ENCODE measurements at places on chromosomes 13 and 19. TPM values are rescaled to one million over a fixed set of nuclear protein-coding genes. Genes with fewer than 3 reads are reported as not detected.

The FAM216B gene
- not detected for polyA plus RNA-seq

The LYPD3 gene
- 0.73 TPM for polyA plus RNA-seq

The GAPDHS gene
- polyA plus RNA-seq: not detected

The TNFRSF19 gene
- polyA plus RNA-seq: 2.6 TPM

The LRRC63 gene
- polyA plus RNA-seq: not detected

DNA sequence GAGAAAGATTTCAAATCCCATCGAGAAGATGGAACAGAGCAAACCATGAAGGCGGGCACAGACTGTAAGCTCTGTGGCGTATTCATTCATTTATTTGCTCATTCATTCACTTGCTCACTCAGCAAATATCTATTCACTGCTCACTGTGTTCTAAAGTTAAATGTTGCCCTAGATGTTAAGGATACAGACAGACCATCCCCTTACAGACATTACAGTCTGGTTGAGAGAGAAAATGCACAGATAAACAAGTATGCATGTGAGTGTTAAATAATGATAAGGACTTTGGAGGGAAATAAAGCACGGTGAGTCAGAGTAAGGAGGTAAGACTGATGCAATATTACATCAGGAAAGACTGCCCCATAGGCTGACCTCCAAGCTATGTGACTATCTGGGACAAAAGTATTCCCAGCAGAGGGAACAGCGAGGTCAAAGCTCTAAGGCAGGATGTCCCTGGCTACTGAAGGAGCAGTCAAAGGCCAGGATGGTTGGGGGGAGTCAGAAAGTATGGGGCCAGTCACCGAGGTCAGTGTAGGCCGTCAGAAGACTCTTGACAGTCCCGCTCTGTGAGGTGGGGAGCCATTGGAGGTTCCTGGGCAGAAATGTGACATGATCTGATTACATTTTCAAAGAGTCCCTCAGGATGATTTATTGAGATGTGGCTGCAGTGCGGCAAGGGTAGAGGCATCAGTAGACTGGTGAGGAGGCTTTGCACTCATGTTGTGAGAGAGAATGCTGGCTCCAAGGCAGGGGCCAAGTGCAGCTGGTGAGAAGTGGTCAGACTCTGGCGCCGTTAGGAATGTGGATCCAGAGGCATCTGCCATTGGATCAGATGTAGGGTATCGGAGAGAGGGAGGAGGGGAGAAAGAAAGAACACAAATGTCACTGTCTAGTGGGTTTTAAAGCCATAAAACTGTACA, 37.9 kb downstream of the MBNL2 start:
- no peak for DNase-seq

- DNase-seq: no peak
These were observed 190.6 kb downstream of the TUBA3C start for GRCh38 chr13:18991060-18991459.

DNA sequence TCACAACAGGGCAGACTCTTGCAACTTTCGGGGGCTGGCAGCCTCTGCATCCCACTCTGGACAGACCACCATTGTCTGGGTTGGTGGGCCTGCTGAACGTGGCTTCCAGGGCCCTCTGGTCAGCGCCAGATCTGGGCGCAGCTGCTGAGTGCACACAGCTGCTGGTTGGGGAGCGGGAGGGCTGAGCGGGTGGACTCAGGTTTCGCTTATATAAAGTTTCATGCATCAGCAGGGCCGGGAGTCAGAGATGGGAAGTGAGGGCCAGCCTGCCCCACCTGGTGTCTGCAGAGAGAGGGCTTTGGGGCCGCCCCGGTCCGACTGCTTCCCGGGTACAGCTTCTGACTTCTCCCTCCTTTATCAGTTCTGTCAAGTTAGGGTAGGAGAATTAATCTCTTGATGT, 6.9 kb downstream of the ARHGEF7 start:
- DNase-seq: no peak

- peak; percentile 58 for DNase-seq
These were observed 556.3 kb upstream of the ARGLU1 start for GRCh38 chr13:107124129-107124718.

DNA sequence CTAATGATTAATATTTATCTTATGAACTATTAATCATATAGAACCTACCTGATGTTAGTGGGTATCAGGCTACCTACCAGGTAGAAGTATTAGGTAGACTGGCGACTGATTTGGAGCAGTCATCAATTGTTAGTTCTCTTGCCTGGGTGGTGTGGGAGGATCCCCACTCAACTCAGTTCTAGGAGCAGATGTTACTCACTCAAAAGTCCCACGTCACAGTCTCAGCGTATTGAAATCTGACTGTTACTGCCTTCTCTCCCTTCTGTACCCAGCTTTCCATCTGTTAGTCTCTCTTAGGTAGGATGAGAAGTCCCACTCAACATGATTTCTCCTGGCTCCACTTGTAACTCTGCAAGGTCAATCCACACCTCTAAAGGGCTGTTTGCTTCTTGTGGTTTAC, 102.7 kb downstream of the OLFM4 start:
- DNase-seq: no peak

DNA sequence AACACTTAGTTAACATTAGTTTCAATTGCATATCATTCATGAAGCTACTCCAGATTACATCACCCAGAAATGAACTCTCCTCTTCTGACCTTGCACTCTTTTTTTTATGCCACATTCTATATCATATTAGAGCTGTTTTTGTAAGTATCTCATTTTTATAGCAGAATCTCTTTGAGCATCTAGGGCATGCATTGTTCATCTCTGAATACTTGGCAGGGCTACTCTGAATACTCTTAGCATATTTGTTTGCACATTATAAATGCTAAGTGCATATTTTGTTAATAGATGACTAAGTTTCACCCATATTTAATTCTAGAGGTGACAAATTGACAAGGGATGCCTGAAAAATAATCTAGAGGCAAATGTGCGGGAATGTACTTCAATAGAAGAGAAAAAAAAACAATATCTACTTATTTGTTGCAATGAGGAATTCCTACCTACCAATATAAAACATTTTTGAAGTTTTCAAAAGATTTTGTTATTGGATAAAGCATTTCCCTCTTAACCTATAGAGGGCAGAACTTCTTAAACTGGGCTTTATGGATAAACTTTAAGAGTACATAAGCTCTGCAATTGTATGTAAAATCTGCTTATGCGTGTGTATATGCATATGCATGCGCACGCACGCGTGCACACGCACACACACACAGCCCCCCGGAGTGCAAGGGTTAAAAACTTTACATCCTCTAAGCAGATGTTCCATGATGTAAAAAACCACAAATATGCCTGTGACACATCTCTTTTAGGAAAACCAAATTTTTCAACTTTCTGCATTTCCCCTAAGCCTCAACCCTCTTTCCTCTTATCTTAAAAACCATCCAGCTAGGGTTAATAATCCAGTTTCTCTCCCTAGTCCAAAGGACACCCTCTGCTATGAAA, 73.0 kb upstream of the OXGR1 start:
- no peak for DNase-seq

- DNase-seq: no peak
These were observed 20.9 kb downstream of the MAST3 start for GRCh38 chr19:18118420-18119012.

GRCh38 chr19:16779539-16780163, 49.5 kb upstream of the SIN3B start:
- DNase-seq: no peak

Data from small intestine (tissue), 16 donors.